ENCODE measurements at places on chromosomes 5 and 9.

DNA sequence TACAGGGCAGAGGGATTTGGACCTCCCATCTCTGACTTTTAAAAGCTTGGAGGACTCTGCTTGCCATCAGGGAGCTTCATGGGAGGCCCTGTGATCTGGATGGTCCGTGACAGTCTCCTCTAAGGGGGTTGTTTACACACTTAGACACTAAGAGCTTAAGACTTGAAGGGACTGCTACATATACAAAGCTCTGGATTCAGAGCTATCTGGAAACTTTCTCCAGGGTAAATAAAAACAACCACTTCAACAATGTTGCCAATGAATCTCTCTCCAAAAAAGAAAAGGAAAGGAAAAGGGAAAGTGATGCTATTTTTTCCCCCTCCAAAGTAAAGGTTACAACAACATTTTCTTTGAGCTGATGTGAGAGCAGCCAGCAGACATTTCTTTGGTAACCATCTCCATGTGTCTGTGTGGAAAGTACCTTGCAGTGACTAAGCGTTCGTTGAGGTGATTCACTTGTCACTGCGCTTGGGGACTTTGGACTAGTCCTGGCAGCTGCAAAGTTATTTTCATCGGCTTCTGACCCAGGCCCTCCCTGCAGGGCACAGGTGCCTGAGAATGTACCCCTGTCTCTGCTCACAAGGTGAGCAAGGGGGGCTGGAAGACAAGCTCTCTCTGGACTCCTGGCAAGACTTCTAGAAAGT, 262.1 kb upstream of the KLF4 start:
- DNase-seq: peak; percentile 66

GRCh38 chr9:30507166-30507565, 1877.3 kb upstream of the ACO1 start:
- no peak for DNase-seq

DNA sequence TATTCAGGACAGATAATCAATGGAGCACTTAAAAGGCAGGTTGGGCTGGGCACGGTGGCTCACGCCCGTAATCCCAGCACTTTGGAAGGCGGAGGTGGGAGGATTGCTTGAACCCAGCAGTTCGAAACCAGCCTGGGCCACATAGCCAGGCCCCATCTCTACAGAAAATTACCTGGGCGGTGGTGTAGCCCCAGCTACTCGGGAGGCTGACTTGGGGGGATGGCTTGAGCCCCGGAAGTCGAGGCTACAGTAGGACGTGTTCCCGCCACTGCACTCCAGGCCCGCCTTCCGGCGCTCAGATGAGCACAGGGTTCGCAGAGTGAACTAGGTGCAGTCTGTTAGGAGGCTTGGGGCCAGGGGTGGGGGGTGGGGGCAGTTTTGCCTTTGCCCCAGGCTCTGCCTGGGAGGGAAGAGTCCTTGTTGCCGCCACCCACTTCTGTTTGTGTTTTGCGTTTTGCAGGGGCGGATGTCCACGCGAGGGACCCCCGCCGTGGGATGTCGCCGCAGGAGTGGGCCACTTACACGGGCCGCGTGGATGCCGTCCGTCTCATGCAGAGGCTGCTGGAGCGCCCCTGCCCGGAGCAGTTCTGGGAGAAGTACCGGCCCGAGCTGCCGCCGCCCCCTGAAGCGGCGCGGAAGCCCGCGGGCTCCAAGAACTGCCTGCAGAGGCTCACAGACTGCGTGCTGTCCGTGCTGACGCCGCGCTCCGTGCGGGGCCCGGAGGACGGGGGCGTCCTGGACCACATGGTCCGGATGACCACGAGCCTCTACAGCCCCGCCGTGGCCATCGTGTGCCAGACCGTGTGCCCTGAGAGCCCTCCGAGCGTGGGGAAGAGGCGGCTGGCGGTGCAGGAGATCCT, 85.2 kb downstream of the ANKRD33B start:
- DNase-seq: no peak

DNA sequence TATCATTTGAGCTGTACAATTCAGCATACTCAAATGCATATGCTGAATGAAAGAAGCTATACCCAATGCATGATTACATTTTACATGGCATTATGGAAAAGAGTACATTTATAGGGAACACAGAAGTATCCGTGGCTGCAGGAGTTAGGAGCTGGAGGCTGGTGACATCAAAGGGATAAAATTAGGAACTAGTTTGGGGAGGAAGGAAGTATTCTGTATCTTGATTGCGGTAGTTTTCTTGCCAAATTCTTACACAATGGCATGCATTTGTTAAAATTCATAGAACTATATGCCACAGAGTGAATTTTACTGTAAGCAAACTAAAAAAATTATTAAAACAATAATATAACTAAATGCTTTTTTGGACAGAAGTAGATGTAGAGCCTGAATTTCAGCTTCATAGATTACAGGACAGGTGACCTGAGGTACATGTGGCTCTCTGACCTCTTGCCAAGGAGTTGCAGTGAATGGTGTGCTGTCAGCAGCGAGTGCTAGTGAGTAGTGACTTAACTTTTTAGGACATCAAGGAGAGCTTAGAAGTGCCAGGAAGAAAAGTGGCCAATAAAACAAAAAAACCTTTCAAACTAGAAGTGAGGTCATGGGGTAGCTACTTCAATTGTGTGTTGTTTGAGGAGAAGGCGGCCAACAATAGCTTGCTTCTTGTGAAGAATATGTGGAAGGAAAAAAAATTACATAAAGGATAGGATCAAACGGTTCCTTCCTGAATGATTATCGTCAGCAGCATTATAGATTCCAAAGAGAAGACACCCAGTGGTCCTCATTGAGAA, 514.9 kb upstream of the CLINT1 start:
- DNase-seq: no peak

- no peak for DNase-seq
These were observed 21.1 kb upstream of the CYSTM1 start for GRCh38 chr5:140153905-140154304.

GRCh38 chr9:99431103-99431502, 209.0 kb downstream of the SEC61B start:
- DNase-seq: no peak

GRCh38 chr5:178143901-178144300, 9.8 kb downstream of the NHP2 start:
- no peak for DNase-seq

DNA sequence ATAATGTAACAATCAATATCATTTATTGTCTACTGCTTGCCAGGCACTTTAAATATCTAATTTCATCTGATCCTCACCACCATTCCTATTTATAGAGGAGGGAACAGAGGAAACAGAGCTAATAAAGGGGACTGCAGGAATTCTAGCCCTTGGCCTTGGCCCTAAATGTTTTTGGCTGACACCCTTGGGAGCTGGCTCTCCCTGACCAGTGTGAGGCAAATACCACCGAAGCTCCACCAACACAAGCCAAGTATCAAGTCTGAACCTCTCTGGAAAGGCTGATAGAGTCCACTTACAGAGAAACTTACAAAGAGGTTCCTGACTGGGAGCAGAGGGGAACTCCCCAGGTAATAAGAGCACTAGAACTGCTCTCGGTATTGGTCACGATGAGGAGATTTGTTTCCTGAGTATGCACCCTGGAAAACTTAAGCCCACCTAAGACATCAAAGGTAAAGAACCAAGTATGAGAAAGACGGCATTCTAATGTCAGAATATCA, 243.1 kb upstream of the PANK3 start:
- DNase-seq: no peak

Measured in HFFc6 (cell line).